Regular cardiac myocyte (primary cell): ENCODE measurements at places on chromosomes 3 and 15. TPM values are rescaled to one million over a fixed set of nuclear protein-coding genes. Genes with fewer than 3 reads are reported as not detected.

PARP3 gene
- 22.8 and 24.9 TPM in 2 replicates for total RNA-seq

ISG20 gene
- total RNA-seq = 3.7 and 10.7 TPM in 2 replicates

EIF3J gene
- 31.6 and 74.4 TPM in 2 replicates for total RNA-seq

ZKSCAN7 gene
- total RNA-seq = 5.2 and 7.0 TPM in 2 replicates

STAC gene
- 26.2 and 44.7 TPM in 2 replicates for total RNA-seq

C2CD4A gene
- total RNA-seq = 0.28 TPM in 1 of 2 replicates, not detected in the other

CACNA1D gene
- 0.19 and 0.85 TPM in 2 replicates for total RNA-seq

KLHL40 gene
- not detected in 2 replicates for total RNA-seq

HACL1 gene
- 23.0 and 26.8 TPM in 2 replicates for total RNA-seq

GPX1 gene
- total RNA-seq = 125 and 294 TPM in 2 replicates

UBE2E1 gene
- 52.5 and 153 TPM in 2 replicates for total RNA-seq

SLC2A2 gene
- total RNA-seq = not detected in 2 replicates

DIPK2A gene
- 71.9 and 128 TPM in 2 replicates for total RNA-seq
